ENCODE measurements at places on chromosomes 3 and 15.

- no peak for DNase-seq
Observed at GRCh38 chr15:77581896-77582569, 50.7 kb downstream of the LINGO1 start.

- DNase-seq = no peak
Observed at GRCh38 chr3:194198938-194199337, 63.0 kb downstream of the HES1 start.

DNA sequence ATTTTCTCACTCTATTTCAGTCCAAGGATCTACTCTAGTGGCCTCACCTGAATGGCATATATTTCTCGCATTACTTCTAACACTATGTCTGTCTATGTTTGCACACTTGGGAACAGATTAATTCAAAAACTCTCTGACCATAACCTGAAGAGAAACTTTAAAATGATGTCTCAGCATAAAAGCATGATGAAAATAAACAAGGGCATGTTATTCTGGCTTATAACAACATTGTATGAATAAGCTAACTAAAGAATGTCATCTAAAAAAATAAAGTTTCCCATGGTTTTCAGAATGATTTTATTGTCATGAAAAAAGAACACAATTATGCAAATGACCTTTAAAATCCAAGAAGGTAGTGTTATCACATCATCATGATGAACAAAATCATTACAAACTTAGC, 85.5 kb upstream of the ROBO2 start:
- no peak for DNase-seq

- no peak for DNase-seq
Observed at GRCh38 chr3:36707623-36708409, 56.5 kb downstream of the DCLK3 start.

GRCh38 chr3:53624061-53624857, 129.8 kb downstream of the CACNA1D start:
- DNase-seq = no peak

GRCh38 chr15:38421069-38421690, 32.7 kb upstream of the FAM98B start:
- no peak for DNase-seq

DNA sequence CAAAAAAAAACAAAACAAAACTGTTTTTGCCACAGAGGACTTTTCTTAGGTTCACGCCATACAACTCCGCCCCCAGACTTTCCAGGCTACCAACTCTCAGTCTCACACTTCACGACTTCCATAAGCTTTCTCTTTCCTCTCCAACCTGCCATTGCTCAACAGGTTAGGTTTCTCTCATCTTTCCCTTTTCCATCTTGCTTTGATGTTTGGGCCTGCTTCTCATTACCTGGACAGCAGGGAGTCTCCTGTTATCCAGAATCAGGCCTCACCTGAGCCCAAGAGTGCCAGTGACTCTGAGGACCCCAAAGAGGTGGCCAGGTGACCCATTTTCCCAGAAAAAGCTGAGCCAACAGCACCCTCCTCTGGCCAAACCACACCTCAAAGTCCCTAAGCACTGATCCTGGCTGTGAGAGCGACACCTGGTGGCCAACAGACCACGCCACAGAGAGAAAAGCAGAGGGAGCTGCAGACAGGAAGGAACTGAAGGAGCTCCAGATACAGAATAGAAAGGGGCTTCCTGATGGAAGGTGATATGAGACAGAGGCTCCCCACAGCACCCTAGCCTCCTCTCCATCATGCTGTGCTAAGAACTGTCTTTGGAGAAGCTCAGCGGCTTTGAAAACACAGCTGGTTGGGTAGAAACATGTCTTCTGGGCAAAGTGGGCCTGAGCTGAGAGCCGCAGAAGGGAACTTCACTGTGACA, 4.0 kb downstream of the CCDC51 start:
- DNase-seq = peak; percentile 92
